D721Med (cell line): ENCODE measurements at places on chromosomes 2 and 18.

- no peak for DNase-seq
These were observed 119.5 kb upstream of the PARD3B start for GRCh38 chr2:204425821-204426220.

DNA sequence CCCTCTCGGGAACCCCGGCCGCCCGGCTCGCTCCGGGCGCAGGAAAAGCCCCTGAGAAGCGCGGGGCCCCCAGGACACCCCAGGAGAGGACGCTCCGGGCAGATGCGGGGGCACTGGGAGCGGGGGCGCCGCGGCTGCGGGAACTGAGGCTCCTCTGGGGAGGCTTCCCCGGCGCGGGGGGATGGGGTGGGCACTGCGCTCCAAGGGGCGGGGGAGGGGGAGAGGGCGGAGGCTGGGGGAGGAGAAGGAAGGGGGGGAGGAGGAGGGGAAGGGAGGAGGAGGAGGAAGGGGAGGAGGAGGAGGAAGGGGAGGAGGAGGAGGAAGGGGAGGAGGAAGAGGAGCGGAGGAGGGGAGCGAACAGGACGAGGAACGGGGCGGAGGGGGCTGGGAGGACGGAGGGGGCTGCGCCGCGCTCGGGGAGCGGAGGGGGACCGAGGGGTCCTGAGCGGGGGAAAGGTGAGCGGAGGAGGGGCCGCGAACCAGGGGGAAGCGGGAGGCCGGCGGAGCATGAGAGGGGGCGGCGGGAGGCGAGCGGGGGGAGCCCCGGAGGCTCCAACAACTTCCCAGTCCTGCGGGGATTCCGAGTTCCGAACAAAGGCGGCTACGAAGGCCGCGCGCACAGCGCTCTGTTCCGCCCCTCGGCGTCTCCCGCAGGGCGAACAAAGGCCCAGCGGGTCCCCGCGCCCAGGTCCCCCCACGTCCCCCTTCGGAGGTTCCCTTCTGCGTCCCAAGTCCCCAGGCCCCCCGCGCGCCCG lies 742 bp downstream of the PXDN start:
- DNase-seq, result no peak

DNA sequence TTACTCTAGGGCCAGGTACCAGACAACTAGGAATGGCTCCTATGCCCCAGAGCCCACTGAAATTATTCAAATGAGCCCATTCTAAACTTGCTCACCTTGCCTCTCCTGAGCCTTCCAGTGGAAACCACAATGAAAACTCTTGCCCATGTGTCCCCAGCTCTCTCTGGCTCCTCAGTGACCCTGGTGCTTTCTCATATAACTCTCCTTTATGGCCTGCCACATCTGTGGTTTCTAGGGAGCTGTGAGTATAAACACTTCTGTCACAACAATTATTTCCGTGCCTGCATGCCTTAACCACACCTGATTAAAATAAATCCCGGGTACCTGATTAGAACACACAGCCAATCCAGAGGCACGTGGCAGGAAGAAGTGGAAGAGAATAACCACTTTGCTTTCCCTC lies 333.0 kb upstream of the SPRED2 start:
- no peak for DNase-seq

DNA sequence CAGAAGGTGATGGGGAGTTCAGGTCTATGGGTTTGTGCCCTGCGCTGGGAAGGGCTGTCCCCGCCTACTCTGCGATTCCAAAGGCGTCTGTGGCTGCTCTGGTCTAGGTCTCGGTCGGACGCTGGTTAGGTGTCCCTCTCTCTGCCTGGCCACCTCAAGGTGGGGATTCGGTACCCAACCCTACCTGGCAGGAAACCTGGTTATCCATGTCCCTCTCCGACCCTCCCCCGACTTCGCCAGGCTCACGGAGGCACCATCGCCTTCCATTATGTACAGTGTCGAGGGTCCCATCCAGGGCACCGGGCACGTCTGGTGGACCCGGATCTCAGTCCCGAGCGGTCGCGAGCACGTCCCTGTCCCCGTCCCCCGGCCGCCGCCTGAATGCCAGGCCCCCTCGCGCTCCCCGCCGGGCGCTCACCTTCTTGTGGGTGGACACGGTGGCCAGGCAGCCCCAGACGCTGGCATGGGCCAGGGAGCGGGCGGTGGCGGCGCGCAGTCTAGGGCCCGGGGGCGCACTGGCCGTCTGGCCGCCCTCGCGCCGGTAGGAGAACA lies 628 bp downstream of the CREG2 start:
- no peak for DNase-seq

GRCh38 chr2:201618744-201619662 lies 24.3 kb downstream of the TMEM237 start:
- DNase-seq, result no peak

GRCh38 chr2:132789066-132789465 lies 119.1 kb upstream of the LYPD1 start:
- DNase-seq, result no peak

- DNase-seq, result no peak
These were observed 96.5 kb downstream of the TPGS2 start for GRCh38 chr18:36732264-36732663.

GRCh38 chr18:79493211-79493800 lies 97.6 kb downstream of the NFATC1 start:
- DNase-seq, result no peak

DNA sequence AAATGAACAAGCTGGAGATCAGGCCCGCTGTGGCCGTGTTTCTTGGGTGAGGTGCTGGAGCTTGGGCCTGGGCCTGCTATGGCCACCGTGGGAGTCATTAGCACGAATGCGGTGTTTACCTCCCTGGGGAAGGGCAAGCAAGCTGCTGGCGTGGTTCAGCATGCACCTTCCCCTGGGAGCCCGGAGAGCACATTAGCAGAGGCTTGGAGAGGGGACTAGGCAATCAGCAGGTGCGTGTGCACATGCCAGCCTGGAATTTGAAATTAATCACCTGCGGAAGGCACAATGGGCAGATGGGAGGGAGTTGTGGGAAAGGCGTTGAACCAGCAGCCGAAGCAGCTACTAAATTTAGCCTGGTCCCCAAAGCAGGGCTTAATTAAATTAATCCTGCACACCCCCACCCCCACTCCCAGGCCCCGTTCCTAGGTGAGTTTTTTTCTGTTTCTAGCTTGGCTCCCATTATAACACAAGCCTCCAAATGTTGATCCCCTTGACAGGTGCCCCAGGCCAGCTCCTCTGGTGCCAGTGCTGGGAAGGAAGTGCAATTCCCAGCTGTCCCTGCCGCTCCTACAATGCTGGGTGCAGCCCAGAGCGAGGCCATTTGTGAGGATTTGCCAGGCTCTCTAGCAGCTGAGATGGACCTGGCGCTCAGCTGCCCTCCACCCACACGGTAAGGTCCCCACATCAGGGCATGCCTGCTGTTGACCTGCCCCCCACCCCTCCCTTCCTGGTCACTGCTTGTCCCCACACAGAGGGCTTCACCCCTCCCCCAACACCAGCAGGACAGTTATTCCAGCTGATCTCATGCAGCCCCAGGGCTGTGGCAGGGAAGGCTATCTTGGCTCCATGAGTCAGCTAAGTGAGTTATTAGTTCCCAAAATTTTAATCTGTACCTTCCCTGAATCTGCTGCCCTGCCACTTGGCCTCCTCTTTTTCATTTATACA lies 115.0 kb downstream of the ZBTB7C start:
- DNase-seq, result no peak

DNA sequence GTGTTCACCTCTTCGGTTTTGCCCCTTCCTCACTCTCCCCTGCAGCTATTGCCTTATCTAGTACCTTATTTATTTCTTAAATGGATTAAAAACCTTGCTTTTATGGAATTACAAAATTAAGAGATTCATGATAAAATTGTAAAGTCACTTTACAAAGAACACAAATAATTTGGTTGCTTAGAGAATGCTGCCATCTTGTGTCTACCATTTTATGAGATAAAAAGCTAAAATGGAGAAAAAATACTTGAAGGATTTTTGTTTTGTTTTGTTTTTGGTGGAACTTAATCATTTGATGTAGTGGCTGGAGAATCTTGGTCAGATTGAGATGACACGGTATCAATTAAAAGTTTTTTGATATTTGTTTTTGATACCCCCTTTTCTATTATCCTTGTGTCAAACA lies 69.6 kb downstream of the R3HDM1 start:
- DNase-seq, result no peak

- no peak for DNase-seq
These were observed 70.1 kb downstream of the BCL11A start for GRCh38 chr2:60483401-60483800.

DNA sequence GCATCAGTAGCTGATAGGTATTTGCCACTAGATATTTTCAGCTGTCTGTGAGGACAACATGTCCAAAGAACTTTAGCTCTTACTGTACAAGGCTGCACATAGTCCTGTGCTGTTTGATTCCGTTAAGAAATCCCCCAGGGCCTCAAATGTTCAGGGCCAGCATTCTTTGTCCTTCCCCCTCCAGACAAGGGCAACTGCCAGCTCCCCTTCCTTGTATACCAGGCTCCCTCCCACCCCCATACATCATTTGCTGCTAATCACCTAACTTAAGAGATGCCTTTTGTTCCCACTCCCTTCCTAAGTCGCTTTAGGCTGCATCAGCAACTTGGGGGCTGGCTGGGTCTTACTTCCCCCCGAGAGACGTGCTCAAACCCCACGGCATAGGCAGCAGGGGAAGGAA lies 138.7 kb downstream of the CDH20 start:
- no peak for DNase-seq

DNA sequence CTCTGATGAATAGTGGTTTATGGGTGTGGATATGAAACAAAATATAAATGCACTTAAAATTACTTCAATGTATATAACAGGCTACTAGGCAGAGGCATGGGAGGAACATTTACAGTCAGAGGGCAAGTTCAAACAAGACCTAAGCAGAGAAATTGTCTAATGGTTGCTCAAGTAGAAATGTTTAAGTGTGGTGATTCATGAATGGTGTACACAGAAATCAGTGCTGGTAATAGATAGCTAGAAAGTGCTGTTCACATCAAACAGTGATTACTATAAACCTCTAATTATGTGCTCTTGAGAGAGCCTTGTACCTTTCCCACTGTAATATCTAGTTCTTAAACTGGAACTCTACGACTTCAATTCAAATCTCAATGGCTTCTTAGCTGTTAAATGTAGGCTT lies 485.1 kb downstream of the NRXN1 start:
- DNase-seq, result no peak

DNA sequence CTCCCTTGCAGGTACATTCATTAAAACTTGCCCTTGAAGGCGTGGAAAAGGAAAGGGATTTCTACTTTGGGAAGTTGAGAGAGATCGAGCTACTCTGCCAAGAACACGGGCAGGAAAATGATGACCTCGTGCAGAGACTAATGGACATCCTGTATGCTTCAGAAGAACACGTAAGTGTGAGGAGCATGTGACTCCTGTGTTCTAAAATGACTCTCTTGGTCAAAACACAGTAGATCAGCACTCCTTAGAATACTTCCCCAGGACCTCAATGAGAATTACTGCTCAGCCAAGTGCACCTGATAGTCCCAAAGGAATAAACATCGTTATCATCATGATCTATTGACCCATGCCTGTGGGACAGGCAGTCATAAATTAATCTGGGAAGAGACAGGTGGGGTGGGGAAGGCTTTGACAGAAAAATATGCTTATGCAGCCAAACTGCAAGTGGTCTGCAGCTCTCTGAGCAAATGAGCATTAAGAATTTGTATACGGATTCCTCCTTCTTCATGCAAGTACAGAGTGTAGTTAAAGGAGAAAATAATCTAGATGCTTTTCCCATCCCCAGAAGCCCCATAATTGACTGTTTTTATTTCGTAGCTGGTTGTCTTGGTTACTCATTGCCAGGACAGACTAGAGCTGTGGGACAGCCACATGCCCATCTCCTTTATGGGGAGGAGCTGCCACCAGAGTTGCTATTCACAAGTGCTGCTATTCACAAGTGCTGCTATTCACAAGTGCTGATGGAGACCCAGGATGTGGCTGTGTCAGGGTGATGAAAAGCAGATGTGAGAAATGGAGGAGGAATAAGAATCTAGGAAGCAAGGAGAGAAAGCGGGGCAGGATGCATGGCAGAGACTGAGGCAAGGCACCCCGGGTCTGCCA lies 91.0 kb downstream of the MAPRE2 start:
- no peak for DNase-seq

- DNase-seq, result no peak
These were observed 70.6 kb downstream of the RPE start for GRCh38 chr2:210072922-210073509.

- no peak for DNase-seq
These were observed 22.2 kb downstream of the ZSCAN30 start for GRCh38 chr18:35267809-35268208.

DNA sequence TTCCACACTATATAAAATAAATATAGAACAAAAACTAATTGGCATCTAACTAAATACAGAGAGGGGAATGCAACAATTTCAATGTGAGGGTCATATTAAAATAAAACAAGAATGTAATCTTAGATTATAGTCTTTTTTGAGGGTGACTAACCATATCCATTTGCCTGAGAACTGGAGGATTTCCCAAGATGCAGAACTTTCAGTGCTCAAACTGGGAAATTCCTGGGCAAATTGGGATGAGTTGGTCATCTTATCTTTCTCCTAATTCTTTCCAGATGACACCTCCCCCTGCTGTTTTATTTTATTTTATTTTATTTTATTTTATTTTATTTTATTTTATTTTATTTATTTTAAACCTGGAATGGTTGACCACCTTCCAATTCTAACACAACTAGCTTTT lies 846.2 kb downstream of the SLC4A3 start:
- no peak for DNase-seq

DNA sequence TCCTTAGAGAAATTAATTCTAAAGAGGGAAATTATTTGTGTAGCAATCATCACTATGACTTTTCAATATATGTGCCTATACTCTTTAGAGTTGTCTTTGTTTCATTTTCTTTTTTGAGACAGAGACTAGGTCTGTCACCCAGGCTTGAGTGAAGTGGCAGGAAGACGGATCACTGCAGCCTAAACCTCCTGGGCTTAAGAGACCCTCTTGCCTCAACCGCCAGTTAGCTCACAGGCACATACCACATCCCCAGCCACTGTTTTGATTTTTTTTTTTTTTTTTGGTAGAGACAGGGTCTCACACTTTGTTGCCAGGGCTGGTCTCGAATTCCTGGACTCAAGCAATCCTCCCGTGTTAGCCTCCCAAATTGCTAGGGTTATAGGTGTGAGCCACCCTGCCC lies 12.4 kb downstream of the YWHAQ start:
- DNase-seq, result no peak

DNA sequence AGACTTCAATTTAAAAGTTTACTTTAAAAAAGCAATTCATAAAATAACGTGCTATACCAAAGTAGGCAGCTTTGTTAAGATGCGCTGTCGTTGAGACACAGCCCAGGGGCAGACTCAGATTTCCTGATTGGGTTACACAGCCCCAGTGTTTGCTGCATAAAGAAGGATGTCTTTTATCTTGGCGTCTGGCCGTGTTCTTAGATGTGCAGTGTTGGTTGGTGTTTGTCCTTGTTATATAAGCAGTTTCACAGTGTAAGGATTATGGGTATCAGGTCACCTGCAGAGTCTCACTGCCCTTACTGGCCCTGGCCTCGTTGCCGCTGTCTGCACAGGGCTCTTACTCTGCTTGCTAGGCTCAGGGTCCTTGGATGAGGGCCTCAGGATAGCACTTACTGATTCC lies 108.5 kb downstream of the WDSUB1 start:
- no peak for DNase-seq
